T-helper 1 cell (primary cell): ENCODE measurements at places on chromosomes 2 and 18.

- no peak for DNase-seq
Observed at GRCh38 chr2:65370387-65371073, 61.9 kb downstream of the SPRED2 start.

DNA sequence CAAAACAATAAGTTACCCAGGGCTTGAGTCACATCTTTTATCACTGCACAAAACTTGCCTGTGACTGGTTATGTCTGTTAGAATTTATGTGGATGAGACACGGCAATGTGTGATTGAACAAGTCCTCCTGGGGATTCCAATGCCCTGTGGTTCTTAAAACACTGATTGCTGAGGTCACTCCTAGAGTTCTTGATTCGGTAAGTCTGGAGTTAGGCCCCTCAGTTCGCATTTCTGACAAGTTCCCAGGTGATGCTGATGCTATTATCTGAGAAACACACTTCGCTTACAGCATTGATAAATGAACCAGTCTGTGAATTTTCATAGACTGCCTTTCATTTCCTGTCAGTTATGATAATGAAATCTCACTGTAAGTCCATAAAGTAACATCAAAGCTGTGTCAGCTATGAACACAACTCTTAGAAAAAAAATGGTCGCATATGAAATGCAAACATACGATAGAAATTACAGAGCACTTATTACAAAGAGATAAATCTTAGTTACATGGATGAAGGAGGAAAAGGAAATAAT, 214.0 kb downstream of the DLGAP1 start:
- no peak for DNase-seq

GRCh38 chr2:163570391-163570790, 165.4 kb downstream of the FIGN start:
- no peak for DNase-seq

GRCh38 chr2:157173740-157174184, 83.7 kb upstream of the GALNT5 start:
- no peak for DNase-seq

GRCh38 chr2:231235217-231235616, 36.8 kb downstream of the ARMC9 start:
- no peak for DNase-seq

DNA sequence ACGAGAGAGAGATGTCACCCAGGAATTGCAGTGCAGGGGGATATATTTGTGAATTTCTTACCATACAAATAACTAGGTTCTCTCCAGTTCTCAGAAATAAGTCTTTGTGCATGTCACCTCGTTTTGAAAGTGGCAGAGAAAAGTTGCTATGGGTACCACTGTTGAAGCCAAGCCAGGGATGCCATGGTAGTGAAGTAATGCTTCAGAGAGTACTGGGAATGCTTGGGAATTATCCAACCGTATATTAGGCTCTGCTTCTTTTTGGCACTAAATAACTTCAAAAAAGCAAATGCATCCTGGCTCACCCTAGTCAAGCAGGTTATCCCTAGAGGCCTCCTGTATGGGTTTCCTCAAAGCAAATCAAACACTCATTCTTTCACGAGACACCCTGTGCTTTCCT, 50.7 kb upstream of the DDX18 start:
- no peak for DNase-seq

- no peak for DNase-seq
Observed at GRCh38 chr18:79352432-79352831, 43.3 kb upstream of the NFATC1 start.

- no peak for DNase-seq
Observed at GRCh38 chr2:43898134-43898837, 59.5 kb downstream of the ABCG8 start.

DNA sequence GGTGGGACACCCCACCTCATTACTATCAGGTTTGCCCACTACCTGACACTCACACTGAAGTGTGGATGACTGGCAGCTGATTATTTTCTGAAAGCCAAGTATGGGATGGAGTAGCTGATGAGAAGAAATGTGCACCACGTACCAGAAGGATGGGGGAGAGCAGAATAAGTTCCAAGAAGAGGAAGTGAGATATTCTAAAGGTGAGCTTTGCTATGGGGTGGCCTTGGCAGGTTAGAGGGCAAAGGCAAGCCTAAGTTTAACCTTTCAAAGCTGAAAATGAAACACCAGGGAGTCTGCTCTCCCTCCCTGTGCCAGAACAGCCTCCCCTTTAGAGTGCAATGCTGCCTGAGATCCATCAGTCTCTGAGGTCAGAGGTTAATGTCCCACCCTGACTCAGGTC, 196.1 kb upstream of the OSR1 start:
- DNase-seq, result no peak

DNA sequence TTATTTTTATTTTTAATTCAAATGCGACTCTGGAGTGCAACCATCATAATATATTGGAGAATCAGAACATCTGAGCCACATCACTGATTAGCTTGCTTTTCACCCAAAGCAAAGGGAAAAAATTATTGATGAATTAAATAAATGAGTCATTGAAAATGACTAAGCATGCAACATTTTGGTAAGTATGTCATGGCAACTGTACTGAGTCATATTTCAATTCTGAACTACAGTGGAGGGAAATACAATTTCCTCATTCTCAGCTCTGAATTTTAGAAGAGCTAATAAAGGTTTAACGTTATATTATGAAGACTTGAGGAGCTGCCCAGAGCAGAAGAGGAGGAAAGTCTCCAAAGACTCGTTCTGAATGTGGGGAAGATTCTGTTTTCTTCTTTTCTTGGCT, 89.6 kb upstream of the CCDC68 start:
- no peak for DNase-seq

GRCh38 chr2:69307579-69308064, 79.4 kb downstream of the GFPT1 start:
- no peak for DNase-seq

DNA sequence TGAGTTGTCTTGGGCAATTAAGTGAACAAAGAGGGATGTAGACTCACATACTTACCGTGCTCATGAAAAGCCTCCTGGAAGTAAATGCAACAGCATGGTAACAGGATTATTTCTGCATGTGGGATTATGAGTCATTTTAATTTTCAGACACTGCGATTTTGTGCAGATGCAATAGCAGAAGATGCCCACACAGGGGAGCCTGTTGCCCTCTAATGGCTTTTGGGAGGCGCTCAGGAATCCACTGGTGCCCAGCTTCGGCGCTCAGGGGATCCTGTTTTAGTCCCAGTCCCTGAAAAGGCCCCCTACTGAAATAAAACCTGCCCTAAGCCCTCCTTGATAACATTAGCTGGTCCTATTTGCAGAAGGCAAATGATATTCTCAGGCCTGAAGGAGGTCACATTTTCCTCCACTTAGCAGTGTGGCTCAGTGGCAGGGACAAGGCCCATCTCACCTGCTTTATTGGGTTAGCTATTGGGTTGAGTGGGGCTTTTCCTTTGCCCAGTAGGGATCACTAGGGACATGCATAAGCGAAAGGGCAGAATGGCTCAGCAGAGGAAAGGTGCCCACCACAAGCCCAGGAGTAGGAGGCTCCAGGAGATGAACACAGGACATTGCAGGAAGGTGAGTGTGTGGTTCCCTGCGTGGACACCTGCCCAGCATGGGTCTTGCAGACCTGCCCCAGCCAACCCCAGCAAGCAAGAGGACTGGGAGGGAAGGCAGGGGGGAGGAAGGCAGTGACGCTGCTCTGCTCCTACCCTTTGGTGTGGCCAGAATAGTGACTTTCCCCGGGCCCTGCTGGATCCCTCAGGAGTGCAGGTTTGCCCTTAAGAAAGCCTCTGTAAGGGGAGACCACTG, 26.5 kb upstream of the KCNS3 start:
- DNase-seq, result no peak

DNA sequence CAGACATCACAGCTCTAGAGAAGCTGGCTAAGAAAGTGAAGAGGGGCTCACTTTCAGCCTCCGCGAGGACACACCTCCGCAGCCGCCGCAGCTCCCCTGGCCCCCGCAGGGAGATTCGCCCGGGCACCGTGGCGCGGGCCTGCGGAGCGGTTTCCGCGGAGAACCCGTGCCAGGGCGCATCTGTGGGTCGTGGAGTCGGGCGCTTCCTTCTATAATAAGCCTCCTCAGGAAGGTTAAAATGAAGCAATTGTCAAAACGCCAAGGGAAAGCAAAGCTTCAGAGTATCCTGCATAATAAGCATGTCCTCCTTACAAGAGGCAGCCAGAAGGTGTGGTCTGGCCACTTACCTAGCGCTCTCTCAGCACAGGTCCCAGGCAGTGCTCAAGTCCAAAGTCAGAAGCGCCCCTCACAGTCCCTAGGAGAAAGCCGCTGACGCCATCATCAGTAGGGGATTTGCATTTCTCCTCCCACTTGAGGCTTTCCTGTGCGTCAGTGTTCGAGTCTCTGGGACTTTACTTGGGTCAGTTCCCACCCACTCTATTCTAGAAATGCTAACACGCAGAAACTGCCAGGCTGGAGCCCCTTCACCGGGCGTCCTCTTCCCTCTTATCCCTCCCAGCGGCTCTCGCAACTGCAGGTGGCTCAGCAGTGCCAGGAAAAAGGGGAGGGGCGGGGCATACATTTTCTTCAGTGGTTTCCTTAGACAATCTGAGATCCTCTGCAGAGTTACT, at the start of gene STAT4:
TSS of gene STAT4 (minus strand) at position 395 of the 731 bp plus-strand sequence. CDS start 2,791 bp downstream, outside the sequence.
- DNase-seq, result peak; percentile 79

DNA sequence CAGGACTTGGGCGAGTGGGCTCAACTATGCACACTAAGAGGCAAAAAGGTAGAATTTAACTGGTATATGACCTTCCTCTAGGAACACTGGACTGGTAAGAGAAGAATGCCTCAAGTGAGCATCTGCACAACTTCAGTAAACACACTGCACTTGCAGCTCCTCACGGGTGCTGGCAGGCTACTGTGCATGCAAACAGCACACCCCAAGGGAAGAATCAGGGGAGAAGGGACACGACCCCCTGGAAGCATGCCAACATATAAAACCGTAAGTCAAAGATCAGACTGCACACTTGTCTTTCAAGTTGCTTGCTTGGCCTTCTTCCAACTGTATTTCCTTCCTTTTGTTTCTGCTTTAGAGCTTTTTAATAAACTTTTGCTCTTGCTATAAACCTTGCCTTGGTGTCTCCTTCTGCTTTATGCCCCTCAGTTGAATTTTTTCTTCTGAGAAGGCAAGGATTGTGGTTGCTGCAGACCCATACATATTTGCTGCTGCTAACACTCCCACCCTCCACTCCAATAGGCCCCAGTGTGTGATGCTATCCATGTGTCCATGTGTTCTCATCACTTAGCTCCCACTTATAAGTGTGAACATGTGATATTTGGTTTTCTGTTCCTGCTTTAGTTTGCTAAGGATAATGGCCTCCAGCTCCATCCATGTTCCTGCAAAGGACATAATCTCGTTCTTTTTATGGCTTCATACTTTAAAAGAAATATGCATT, 263.7 kb upstream of the SPOPL start:
- DNase-seq, result no peak

DNA sequence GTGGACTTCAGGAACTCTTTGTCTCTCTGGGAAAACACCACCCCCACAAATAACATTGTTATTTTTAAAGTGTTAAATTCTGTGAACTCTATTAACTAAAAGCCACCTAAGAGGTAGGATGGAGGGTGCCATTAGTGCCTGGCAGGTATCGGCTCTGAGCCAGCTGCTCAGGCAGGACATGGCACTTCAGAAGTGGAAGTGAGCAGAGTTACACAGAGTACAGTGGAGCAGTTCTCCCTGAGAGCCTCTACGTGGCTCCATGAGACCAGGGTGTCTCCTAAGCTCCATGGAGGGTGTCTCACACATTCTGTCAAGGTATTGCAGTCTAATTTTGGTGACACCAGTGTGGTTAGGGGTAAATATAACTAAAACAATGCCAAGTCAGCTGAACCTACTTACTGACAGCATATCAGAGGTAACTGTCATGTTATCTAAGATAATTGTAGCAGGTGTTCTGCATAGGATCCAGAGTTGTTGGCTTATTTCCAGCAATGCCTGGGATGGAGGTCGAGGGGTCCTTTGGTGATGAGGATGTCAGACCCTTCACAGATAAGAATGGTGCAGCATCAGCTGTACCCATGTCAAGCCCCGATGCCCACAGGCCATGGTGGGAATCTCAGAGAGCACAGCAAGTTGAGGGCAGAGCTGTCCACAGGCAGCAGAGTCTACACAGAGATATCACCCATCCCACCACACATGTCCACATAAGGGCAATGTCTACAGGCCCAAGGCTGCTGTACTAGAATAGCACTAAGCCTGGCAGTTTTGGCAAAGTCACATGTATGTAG, 8.6 kb upstream of the MALL start:
- DNase-seq, result no peak

DNA sequence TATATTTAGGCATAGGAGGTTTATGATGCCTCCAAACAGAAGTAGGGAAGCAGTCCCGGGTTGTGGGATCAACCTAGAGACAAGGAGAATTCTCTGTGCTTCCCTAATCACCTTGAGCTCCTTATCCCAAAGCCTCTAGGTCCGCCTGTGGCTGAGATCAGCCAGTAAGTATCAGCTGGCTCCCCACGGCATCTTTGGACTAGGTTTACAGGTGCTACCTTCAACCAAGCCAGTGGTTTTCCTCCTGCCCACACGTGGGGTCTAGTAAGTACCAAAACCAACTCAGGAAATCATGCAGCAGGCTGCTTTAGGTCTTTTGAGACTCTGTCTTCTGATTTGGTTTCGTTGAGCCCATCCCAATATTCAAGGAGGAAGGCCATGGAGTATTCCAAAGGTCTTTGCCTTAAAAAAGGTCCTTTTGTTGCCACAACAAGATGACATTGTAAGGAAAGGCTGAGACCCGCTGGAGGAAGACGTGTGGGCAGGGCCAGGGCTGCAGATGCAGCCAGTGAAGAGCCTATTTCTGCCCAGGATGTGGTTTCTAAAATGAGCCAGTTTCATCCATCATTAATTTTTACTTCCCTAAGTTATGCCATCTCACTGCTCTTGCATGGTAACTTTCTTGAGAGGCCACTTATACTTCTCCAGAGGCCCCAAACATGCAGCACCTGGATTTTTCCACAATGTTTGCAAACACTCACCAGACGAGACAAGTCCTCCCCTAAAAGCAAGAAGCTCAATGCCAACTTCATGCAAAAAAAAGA, 248.7 kb downstream of the RNF152 start:
- DNase-seq, result no peak

DNA sequence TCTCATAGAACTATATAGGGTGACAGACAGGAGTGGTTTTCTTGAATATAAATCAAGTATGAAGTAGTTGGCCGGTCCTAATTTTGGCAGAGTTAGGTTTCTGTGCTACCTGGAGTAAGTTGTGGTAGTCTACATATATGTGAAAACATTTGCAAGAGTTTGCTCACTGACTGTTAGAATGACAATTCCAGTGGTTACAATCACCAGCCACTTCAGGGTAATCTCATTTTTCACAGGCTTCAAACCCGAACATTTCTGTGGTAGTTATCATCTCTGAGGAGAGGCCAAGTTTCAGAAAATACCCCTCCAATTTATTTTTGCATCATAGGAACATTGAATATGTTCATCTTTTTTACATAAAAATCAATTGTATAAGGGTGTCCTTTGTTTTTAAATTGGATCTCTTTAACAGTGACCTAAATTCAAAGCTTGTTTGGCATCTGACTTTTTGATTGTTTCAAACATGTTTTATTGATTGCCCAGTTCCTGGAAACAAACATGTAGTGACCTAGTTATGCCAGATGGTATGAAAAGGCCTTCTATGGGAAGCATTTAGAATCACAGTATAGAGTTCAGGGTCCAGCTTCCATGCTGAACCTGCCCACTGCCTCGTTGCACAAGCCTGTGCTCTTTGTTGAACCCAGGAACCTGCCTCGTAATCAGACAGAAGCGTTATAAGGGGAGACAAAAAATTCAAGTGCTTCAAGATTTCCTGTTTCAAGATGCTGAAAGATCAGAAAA, 250.6 kb downstream of the LTBP1 start:
- DNase-seq, result no peak
